ENCODE measurements at places on chromosomes 13 and 19.

GRCh38 chr19:4700693-4700970 is 23.0 kb downstream of the DPP9 start:
- DNase-seq, result no peak

- DNase-seq, result peak; percentile 44
These were observed 4.5 kb upstream of the RAB3A start for GRCh38 chr19:18208098-18208951.

DNA sequence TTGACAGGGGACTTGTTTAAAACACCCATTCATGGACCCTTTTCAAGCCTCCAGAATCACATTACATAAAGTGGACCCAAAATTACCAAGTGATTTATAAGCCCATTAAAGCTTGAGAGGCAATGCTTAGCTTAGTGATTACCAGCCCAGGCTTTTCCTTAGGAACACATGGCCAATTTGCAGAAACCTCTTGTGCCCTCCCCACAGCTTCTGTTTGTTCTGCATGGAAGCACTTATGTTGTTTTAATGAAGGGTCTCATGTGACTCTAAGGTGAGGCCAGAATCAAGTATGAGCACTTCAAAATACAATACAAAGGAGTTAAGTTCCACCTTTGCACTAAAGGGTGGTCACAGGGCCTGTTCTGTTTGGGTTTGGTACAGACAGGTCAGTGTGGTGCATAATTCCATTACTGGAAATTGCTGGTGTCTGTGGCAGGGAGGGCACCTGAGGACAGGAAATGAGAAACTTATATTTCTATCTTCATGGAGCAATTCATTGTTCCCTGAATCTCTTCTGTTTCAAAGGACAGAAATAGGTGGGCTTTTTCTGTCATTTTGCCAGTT is 15.3 kb downstream of the ZNF486 start:
- no peak for DNase-seq

- DNase-seq, result no peak
These were observed 89.8 kb upstream of the MYCBP2 start for GRCh38 chr13:77416666-77417212.

GRCh38 chr13:44420376-44421220 is 47.0 kb downstream of the SERP2 start:
- DNase-seq, result no peak

- DNase-seq, result no peak
These were observed 7.3 kb downstream of the SIGLEC9 start for GRCh38 chr19:51131780-51132680.

DNA sequence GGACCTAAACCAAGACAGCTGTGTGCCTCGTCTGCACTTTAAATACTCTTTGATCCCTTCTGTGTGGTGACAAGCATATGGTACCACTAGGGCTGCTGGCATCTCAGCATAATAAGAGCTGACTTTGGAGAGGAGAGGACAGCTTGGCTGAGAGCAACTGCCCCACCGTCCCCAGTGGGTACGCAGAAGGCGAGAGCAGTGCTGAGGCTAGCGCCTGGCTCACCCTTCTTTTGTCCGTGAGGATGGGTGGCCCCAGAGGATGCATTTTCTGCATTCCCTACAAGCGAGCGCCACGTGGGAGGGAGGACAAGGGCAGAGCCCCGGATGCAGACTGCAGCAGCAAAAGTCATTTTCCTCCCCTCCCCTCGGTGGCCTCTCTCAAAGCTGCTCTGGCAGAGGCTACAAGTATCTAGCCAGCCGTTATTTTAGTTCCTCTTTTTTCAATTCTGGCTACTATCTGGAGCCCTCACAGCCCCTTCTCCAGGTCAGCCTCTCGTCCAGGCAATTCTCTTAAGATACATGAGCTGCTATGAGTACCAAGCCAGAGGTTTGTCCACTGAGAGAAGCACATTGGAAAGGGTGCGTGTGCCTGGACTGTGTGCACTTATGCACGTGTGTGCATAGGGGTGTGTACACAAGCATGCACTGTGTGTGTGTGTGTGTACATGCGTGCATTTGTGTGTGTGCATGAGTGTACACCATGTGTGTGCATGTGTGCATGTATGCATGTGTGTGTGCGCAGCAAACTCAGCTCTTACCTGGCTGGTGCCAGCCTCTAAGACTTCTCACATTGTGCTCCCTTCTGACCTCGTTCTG is 51.3 kb downstream of the RAB20 start:
- no peak for DNase-seq

DNA sequence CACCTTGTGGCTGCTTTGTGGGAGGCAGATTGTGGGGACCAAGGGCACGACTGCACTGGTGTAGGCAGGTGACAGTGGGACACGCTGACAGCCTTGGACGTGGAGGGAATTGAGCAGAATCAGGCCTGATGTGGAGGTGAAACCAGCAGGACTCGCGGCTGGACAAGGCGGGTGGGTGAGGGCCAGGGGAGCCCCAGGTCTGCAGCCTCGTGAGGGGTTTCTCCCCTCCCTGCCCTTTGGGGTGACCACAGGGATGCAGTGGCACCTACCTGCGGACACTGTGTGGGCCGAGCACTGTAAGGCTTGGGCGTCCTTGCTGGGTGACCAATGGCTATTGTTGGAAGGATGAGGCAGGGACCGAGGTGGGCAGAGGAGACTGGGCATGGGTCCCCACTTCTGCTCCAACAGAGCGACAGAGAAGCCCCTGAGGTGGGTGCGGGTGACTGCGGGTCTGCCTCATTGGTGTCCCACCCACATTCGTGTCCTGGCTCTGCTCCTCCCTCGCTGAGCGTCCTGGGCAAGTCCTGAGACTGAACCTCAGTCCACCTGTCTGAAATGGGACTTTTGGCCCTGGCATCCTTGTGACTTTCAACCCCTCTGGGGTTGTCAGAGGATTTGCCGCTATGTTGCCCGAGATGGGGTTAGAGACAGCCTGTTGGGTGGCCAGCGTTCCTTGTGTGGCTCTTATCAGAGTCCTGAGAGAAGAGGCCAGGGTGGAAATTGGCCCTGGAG is 30.5 kb downstream of the DNM2 start:
- no peak for DNase-seq

DNA sequence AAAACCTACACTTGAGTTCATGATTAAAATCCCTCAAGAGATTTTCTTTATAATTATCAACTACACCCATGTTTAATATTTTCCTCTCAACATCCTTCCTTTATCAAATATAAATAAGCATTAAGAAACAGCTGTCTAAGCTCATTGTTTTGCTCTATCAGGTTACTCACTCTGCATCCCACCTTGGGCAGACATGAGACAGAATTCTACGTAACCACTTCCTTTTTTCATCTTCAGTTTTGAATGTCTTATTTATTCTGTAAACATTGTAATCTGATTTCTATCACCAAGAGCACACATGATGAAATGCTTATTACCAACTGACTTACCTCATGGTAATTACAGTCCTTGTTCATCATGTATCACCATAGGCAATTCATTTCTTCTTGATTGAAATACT is 1256.6 kb upstream of the ATXN8OS start:
- no peak for DNase-seq

- peak; percentile 60 for DNase-seq
These were observed 2.7 kb upstream of the RUBCNL start for GRCh38 chr13:46389457-46390451.

GRCh38 chr19:50759886-50760285 is 10.4 kb upstream of the GPR32 start:
- DNase-seq, result no peak

DNA sequence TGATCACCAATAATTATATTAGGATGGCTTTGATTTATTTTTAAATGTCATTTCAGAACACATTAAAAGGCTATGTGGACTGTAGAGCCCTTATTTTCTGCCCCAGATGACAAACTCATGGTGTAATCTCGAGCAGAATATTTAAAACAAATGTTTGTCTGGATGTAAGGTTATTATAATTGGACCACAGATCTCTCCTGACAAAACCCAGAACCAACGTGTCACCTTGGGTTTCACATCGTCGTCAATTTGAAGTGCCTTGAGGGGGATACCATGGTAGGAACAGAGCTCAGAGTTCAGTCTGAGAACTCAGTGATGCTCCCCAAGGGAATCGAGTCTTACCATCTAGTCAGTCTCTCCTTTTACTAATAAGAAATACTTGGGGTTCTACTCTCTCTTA is 2.8 kb downstream of the SACS start:
- no peak for DNase-seq

DNA sequence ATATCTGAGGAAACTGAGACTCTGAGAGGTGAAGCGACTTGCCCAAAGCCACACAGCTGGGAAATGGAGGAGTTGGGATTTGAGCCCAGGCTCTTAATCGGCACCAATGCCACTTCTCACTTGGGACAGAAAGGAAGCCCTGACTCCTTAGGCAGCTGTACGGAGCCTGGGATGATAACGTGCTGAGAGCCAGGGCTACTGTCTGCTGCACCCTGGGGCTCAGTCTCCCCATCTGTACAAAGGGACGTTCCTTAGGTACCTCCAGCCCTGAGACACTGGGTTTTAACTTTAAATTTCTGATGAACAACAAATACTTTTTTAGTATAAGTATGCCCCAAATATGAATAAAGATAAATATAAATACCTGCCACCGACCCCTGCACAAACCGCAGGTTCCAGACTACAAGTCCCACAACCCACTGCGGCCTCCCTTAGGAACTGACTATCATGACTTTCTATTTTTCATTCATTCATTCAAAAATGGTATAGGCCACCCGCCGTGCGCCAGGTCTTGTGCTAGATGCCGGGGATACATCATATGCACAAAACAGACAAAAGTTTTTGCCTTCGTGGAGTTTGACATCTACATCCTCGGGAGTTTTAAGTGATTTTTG is 776 bp upstream of the NCLN start:
- no peak for DNase-seq

- no peak for DNase-seq
These were observed 619 bp downstream of the MEF2B start for GRCh38 chr19:19169236-19170052.

DNA sequence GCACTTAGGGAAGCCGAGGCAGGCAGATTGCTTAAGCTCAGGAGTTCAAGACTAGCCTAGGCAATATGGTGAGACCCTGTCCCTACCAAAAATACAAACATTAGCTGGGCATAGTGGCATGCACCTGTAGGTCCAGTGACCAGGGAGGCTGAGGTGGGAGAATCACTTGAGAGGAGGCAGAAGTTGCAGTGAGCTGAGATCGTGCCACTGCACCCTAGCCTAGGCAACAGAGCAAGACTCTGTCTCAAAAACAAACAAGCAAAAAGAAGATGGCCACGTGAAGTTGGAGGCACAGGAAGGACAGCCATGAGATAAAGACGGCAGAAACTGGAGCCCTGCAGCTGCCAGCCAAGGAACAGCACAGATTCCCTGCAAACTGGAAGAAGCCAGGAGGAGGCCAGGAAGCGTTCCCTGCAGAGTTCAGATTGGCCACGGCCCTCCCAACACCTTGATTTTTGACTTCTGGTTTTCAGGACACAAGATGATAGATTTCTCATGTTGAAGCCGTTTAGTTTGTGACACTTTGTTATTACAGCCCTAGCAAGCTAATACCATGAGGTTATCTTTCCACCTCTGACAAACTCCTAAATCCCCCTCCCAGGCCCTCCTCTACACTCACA is 786.7 kb downstream of the UQCRFS1 start:
- DNase-seq, result no peak

- no peak for DNase-seq
These were observed 17.8 kb upstream of the LATS2 start for GRCh38 chr13:21079221-21079620.

DNA sequence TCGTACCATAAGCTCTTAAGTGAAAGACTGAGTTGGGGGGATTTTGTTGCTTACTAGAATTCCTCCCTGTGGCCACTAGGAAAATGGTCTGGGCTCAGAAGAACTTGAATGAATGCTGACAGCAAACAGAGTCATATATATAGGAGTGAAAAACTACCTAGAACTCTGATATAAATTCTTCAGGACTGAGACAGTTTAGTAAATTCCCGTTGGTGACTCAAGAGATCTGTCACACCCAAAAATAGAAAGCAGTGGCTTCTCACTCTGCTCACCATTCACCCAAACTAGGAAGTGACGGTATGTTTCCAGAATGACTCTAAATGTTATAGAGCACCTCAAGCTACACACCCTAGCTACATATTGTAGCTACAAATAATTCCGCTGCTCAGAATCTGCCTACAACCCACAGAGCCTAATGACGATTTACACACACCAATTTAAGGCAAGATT is 116.2 kb downstream of the TBC1D4 start:
- DNase-seq, result peak; percentile 18

- no peak for DNase-seq
These were observed 37.9 kb upstream of the CPB2 start for GRCh38 chr13:46142776-46143175.

- DNase-seq, result no peak
These were observed 448.9 kb downstream of the DCT start for GRCh38 chr13:94030415-94031119.

DNA sequence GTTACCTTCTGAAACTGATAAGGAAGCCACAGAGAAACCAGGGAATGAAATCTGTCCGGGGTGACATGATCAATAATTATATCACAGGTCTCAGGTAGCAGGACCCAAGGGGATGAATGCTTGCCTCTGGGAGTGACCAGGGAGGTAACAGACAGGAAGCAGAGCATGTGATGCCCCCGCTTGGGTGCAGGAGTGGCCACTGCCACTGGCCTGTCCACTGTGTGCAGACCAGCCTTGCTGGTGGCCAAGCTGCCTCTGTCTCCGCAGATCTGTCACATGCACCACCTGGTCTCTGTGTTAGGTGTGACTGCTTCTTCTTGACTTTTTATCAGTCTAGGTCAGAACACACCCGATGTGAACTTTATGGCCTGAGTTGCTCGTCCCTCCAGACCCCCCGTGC is 71.8 kb downstream of the PEPD start:
- peak; percentile 0 for DNase-seq
